ENCODE measurements at places on chromosomes 1 and 21.
A peak's percentile ranks its signal among the peaks of the same experiment; 100 is the strongest.

DNA sequence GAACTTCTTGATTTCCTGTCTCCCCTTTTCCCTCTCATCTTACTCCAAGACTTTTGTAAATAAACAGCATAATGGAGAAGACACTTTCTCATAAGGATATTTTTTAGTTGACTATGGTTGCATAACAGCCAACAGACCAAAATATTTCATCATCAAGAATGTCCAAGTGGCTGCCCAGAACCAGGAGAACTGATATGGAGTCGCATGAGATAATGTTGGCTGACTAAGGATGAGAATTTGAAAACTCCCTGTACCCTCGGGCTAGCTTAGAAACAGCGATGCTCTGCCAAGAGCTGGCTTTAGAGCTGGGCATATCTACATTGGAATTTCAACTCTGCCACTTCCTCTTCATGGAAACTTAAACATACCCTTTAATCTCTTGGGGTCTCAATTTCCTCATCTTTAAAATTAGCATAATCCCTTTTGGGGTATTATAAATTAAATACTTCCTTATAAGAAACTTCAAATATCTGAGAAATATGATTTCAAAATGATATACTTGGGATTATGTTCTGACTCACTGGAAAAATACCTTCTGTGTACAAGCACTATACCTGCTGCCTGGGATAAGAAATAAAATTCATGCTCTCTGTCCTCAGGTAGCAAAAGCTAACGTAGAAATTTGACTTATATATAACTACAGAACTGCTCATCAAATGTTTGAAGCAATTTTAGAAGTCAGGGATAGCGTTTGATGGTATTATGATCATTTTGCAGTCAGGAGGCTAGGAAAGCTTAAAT, 777.3 kb downstream of the LTN1 start:
- peak; percentile 86 for DNase-seq

- DNase-seq: peak; percentile 24
These were observed 2.7 kb downstream of the PTPRC start for GRCh38 chr1:198641501-198641900.

- no peak for DNase-seq
These were observed 14.9 kb upstream of the HJV start for GRCh38 chr1:146036241-146036964.

- DNase-seq: no peak
These were observed 394.1 kb downstream of the MATN1 start for GRCh38 chr1:30329263-30329753.

GRCh38 chr21:43188592-43189210, 19.9 kb downstream of the CRYAA start:
- DNase-seq: peak; percentile 21

GRCh38 chr1:242225767-242226573, 227.1 kb upstream of the MAP1LC3C start:
- no peak for DNase-seq

DNA sequence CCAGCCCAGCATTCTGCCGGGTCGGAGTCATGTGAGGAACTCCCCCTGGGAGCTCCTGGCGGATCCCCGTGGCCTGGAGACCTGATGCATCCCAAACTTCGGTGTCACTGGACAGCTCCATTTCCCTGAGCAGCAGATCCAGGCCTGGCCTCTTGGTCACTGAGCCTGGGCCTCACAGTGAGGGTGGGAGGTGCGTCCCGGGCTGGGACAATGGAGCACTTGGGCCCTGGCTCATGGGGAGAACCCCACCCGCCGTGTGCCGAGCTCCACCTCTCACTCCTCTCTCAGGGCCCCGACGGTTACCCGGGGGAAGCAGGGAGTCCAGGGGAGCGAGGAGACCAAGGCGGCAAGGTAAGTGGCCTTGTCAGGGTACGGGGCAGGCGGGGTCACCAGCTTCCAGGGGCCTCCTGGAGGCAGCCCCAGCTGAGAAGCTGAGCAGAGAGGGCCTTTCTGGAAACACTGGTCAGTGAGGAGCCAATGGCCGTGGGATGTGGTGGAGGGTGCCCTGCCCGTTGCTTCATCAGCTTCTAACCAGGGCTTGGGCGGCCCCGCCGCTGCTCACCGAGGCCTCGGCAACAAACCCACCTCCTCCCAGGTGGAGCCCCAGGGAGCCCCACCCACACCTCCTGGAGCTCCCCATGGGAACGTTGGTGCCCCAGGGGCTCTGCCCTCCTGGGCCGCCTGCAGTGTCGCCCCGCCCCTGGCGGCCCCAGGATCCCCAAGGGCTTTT, 19.8 kb downstream of the COL6A2 start:
- DNase-seq: no peak

Data from M059J (cell line).